ENCODE measurements at places on chromosomes 7 and 10. TPM values are rescaled to one million over a fixed set of nuclear protein-coding genes. Genes with fewer than 3 reads are reported as not detected.

- H3K36me3 ChIP-seq = no peaks in the 10 kb centered on the region
- no peak overlapping the region for H3K4me3 ChIP-seq
- H3K4me1 ChIP-seq = no peaks in the 10 kb centered on the region
- DNase-seq = no peak
Observed at GRCh38 chr7:144519925-144520324, 116.4 kb upstream of the NOBOX start.

DNA sequence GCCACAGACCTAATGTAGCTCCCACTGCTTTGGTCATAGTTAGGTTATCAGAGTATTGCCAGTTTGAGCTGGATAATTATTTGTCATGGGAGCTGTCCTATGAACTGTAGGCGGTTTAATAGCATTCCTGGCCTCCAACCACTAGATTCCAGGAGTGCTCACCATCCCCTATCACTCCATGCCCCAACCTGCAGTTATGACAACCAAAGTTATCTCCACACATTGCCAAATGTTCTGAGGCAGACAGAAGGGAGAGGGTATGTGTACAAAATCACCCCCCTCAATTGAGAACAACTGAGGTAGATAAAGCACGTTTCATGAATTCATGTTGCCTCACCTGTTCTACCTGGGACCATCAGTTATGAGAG is 119.0 kb upstream of the CACUL1 start:
- no peak overlapping the region for H3K27ac ChIP-seq
- H3K4me3 ChIP-seq = no peak overlapping the region
- H3K36me3 ChIP-seq = no peaks in the 10 kb centered on the region

DNA sequence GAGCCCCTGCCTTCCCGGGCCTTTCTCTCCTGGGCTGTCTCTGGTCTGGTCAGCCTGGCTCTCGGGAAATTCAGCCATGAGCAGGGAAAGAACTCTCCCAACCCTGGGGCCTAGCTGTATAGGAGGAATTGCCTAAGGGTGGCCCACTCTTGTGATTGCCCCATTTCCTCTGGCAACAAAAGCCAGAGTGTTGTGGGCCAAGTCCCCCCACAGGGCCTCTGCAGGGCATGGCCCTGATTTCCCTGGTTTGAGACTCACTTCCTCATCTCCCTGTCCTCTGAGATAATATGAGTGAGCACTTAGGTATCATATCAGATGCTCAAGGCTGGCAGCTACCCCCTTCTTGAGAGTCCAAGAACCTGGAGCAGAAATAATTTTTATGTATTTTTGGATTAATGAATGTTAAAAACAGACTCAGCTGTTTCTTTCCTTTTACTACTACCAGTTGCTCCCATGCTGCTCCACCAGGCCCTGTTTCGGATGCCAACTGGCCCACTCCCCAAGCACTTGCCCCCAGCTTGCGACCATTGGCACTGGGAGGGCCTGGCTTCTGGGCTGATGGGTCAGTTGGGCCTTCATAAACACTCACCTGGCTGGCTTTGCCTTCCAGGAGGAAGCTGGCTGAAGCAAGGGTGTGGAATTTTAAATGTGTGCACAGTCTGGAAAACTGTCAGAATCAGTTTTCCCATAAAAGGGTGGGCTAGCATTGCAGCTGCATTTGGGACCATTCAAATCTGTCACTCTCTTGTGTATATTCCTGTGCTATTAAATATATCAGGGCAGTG is 11.4 kb downstream of the IRF5 start:
- H3K36me3 ChIP-seq = no peaks in the 10 kb centered on the region
- H3K4me1 ChIP-seq = peaks cover 13% of the 10 kb centered on the region
- no peak overlapping the region for H3K27ac ChIP-seq
- no peaks in the 10 kb centered on the region for H3K27me3 ChIP-seq
- H3K4me3 ChIP-seq = no peak overlapping the region
- DNase-seq = no peak

DNA sequence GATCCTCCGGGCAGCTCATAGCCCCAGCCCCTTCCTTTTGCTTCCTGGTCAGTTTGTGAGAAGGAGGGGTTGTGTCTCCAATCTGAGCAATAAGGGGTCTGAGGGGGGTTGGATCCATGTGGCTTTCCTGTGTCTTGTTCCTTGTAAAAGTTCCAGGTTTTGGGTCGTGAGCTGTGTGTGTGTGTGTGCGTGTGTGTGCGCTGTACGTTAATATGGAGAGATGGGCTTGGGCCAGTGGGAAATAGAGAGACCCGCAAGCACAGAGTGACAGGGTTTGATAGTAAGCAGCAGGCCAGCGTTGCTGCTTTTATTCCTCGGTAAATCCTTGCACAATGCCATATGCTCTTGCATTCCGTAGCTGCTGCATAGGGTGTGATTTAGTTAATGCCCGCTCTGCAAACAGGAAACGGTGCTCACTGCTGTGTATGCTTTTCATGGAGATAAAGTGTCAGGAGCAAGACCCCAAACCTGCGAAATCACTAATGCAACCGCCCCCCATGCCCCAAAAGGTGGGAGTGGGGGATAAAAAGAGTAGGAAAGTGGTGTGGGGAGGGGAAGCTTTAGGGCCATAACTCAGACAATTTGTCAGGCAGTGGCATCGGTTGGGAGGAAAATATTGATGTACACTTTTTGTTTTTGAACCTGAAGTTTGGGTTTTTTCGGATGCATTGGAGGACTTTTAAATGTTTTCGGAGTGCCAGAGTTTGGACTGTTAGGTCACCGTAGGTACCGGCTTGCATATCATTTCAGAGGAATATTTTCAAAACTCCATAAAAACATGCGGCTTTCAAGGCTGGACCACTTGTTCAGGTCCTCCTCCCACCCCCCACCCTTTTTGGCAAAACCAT is 108.7 kb downstream of the TCF7L2 start:
- H3K27ac ChIP-seq = peak overlapping the region; percentile 73
- peak overlapping the region; percentile 14 for H3K4me3 ChIP-seq
- no peaks in the 10 kb centered on the region for H3K27me3 ChIP-seq
- no peaks in the 10 kb centered on the region for H3K36me3 ChIP-seq

- H3K36me3 ChIP-seq = no peaks in the 10 kb centered on the region
- no peak overlapping the region for H3K4me3 ChIP-seq
- no peak overlapping the region for H3K27ac ChIP-seq
- no peaks in the 10 kb centered on the region for H3K27me3 ChIP-seq
- no peak for DNase-seq
- no peaks in the 10 kb centered on the region for H3K4me1 ChIP-seq
Observed at GRCh38 chr10:65670087-65670486, 1255.7 kb upstream of the LRRTM3 start.

DNA sequence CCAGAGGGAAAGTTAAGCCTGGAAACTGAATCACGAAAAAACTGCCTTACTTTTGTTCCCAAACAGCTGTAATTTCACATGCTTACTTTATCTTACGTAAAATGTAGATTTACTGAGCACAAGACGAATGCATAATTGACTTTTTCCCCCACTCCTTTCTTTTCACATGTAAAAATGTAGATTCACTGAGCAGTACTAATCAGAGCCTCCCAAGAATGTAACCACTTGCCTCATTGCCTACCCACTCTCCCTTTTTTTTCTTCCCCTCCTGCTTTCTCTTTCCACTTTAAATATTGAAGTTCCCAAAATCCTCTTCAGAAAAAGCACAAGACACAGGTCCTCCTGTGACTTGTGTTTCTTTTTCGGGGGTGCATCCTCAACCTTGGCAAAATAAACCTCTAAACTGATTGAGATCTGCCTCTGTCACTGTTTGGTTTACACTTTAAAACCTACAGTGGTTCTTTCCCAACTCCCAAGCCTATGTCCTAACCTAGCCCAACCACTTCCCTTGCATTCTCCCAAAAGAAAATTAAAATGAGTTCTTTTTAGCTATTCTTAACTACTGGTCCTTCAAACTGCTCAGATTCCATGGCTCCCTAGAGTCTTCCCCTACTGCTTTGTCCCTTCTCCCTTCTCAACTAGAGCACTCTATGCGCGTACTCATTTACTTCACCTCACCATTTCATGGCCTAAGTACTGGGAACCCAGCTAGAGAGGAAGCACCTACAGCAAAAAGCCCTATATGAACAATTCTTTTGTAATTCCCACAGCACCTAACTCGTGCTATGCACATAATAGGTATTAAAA is 236.6 kb upstream of the MKLN1 start:
- peak; percentile 85 for DNase-seq
- H3K4me1 ChIP-seq = peaks cover 47% of the 10 kb centered on the region
- no peaks in the 10 kb centered on the region for H3K27me3 ChIP-seq
- no peaks in the 10 kb centered on the region for H3K36me3 ChIP-seq

ERVW-1 gene
- total RNA-seq = not detected

UCN3 gene
- not detected for total RNA-seq

GPR37 gene
- 8.5 TPM for total RNA-seq

PAPOLB gene
- 0.42 TPM for total RNA-seq

DOCK1 gene
- 57.8 TPM for total RNA-seq

Data from GM23338 (cell line).